Fibroblast of skin of right quadriceps (primary cell): ENCODE measurements at places on chromosomes 5 and 9.
A peak's percentile ranks its signal among the peaks of the same experiment; 100 is the strongest.

DNA sequence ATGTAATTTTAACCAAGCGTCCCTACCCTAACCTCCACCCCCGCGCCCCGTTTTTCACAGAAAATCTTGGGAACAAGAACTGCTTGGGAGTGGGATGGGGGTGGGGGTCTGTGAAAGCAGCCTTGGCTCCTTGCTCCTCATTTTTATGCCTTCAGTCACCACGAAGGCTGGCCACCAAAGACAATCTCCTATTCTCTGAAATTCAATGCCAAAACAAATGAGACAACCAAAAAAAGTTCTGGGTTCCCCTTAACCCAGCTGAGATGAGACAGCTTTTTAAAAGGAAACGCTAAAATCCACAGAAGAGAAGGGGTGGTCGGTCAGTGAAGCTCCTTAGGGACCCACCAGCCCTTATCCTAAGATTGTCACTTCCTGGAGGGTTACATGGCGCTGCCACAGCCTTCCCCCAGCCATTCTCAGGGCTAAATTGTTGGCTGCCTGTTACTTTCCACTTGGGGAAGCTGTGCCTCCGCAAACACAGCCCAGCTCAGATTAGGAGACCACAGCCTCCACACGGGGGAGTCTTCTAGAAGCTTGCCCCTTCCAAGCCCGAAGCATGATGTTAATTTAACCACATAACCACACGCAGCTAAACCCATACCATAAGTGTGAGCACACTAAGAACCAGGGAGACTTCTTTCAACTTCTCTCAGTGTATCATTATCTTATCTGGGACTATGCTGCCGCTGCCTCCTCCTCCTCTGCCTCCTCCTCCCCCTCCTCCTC is 136.3 kb downstream of the FOXD1 start:
- DNase-seq = peak; percentile 99

GRCh38 chr5:53877243-53877642 is 316.8 kb downstream of the NDUFS4 start:
- peak; percentile 66 for DNase-seq

DNA sequence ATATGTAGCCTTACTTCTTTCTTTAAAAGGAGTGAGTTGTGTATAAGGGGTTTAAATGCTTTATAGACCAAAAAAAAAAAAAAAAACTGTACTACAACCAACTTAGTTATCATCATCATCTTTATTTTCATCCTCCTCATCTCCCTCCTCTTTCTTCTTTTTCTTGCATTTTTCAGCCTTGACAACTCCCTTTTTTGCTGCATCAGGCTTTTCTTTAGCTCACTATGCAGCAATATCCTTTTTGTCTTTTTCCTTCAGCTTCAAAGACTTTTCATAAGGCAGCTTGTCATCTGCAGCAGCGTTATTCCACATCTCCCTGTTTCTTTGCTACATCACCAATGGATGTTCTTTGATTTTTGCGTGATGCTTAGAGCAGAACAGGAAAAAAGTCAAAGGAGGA is 526.0 kb downstream of the ZNF608 start:
- DNase-seq = no peak

DNA sequence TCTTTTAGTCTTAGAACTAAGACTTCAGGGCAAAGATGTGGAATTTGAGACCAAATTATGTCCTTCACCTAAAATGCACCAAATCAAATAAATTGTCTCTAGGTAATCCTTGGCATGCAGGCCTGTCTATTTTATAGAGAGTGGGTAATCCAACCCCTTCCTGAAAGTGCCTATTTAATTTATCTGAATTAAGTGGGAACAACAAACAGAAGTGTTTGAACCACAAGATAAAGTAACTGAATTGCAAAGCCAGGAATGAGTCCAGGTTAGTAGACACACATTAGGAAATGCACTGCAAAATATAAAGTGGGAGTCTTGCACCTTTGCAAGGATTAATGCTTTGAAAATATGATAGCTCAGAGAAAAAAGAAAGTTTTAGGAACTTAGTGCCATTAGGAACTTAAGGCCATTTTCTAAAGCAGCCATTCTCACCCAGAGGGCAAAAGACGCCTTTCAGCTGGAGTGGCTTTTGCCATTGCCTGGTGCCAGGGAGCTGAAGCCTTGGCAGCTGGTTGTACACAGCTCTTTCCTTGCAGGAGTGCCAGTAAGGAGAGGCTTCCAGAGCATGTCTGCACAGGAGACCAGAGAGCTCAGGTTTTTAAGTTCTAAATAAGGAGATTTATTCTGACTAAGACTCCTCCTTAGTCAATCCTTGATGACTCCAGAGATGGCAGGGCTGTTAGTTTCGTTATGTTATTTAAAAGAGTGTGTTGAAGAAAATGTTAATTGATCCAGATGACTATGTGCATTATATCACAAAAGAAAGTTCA is 151.7 kb upstream of the ELL2 start:
- DNase-seq = no peak

DNA sequence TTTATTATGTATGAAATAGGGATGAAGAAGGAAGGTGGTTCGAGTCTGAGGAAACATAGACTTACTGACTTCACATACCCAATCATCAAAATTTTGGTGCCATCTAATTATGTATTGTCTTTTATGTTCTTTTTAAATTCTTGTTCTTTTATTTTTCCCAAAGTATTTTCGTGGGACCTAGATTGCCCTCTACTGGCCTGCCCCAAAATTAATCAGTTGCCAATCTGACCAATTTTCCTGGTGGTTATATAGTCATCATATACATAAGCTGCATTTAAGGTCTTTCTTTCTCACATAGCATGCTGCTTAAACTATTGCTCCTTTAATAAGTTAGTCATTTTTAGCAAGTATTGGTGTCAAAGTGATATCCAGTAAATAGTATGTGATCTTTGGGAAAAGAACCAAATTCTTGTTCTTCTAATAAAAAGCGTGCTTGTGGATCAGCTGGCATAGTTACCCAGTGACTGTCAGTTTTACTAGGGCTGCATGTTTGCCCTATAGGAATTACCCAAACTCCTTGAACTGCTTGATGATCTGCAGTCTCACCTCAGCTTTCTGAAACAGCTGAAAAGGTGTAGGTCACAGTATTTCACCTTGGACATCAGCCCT is 223.5 kb downstream of the SH3GL2 start:
- no peak for DNase-seq

DNA sequence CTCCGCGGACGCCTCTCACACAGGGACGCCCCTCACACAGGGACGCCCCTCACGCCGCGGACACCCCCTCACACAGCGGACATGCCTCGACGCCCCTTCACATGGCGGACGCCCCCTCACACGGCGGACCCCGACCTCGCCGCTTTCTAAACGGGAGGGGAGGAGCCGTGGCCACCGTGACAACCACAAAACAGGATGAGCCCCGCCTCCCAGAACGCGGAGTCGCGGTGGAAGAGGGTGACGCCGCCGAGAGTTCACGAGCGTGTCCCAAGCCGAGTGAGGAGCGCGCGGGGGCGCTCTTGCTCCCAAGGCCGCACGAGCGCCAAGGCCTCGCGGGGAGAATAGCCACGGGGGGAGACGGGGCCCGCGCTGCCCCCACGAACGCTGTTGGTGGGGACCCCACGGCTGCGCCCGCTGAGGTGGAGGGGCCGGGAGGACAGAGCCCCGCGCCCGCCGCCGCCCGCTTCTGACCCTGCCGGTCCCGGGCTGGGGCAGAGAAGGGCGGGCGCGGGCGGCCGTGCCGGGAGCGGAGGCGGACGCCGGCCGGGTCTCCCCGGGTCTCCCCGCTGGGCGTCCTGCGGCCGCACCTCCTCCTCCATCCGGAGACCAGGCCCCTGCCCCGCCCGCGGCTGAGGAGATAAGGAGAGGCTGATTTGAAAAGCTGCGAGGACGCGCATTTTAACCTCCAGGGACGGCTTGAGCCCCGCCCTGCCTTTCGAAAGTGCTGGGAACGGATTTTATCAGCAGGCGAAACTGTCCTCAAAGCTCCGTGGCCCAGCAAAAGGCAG is 3.9 kb upstream of the NKD2 start:
- DNase-seq = peak; percentile 22

DNA sequence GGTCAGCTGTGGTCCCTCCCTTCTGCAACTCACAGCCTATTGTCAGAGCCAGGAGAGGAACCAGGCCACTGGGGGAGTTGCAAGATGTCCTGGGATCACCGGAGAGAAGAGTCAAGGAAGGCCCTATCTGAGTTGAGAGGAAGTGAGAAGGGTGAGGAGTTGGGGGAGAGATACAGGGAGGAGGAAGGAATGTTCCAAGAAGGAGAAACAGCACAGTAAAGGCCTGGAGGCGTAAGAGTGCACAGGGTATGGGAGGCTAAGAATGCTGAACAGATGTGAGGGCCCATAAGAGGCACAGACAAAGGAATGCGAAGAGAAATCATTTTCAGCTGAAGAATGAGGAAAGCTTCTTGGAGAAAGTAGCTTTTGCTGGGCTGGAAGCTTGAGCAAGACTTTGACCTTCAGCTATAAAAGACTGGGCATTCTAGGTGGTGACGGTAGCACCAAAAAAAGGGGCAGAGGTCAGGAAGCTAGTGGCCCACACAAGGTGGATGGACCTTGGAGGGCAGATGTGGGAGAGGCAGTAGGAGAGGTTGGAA is 21.6 kb upstream of the CSF1R start:
- peak; percentile 56 for DNase-seq

DNA sequence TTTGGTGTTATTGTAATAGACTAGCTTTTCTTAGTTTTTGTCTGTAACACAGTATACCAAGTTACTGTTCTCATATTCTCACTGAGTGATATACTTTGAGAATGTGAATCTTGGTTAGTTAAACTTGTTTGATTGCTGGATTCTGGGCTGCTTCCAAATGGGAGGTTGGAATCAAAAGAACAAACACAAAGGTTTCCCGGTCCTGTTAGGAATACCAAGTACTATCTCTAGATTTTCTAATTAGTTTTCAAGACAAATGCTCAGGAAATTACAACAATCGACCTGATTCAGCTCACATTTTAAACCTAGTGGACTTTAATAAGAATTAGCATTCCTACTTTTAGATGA is 244.3 kb downstream of the CSNK1G3 start:
- peak; percentile 9 for DNase-seq

GRCh38 chr5:42889311-42889933 is 77.7 kb upstream of the SELENOP start:
- DNase-seq = peak; percentile 65

DNA sequence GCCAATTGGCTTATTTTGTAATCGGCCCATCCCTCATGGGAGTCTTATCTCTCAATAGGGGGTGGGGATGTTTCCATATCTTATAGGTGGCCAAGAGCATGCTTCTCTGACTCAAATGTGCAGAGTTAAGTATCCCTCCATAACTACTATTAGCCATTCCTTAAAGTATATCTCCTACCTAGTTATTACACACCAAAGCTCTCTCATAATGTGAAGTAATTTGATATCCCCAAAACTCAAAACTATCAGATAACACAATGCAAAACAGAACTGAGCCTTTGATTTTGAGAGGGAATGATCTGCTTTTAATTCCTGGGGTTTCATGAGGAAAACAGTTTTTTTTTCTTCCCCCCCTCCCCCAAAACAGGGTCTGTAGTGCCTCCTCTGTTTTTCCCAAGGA is 28.4 kb downstream of the UNC13B start:
- no peak for DNase-seq

- DNase-seq = no peak
Observed at GRCh38 chr5:31898036-31898632, 259.2 kb downstream of the PDZD2 start.

- DNase-seq = no peak
Observed at GRCh38 chr5:176737746-176738636, 72.4 kb upstream of the UNC5A start.

- no peak for DNase-seq
Observed at GRCh38 chr9:69806627-69807026, 14.0 kb upstream of the CFAP95 start.

- DNase-seq = no peak
Observed at GRCh38 chr5:124658867-124659557, 87.4 kb downstream of the ZNF608 start.

DNA sequence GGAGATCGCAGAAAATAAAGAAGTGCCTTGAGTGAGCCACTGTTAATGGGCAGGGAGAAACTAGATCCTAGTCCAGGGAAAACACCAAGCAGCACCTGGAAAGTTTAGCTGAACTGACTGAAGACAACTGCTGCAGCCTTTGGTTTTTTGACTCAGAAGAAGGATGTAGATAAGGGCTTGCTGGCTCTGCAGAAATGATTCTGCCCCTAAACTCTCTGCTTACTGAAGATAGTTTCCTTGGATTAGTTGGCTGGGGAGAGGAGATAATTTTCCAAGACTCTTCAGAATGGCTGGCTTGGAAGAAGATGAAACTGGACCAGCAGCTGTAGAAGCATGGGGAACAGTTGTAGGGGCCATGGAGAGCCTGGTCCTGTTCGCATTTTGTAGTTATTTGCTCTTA is 471.8 kb downstream of the KDM4C start:
- no peak for DNase-seq

DNA sequence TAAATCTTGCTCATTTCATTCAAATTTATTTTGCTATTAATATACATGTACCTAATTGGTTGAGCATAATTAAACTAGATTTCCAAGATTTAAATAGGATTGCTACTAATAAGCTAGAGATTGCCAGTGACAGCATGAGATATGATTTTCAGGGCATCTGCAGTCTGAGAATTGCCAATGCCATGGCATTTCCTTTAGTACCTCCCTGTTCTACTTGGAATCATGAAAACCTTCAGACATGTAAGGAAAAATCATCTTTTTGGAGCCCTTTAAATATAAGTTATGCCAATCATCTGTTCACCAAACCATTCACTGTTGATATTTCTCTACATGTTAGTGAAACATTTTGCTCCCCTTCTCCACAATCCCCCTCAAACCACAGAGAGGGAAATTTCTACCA is 691.4 kb downstream of the DNAH5 start:
- no peak for DNase-seq

DNA sequence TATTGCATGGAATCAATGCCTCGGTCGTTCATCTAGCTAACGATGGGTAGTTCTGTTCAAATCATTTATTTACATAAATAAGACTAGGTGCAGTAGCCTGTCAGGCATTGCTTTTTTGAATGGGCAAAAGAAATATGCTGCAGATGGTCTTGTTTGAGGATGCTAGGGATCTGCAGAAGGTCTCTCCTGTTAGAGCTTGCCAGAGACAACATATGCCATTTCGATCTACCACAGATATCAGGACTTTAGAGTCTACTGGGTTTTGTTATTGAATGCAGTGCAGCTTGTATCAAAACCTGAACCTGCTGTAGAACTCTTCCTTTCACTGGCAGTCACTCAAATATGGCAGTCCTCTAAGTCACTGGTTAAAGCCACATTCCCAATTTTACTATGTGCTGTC is 381.1 kb upstream of the CDH10 start:
- no peak for DNase-seq

DNA sequence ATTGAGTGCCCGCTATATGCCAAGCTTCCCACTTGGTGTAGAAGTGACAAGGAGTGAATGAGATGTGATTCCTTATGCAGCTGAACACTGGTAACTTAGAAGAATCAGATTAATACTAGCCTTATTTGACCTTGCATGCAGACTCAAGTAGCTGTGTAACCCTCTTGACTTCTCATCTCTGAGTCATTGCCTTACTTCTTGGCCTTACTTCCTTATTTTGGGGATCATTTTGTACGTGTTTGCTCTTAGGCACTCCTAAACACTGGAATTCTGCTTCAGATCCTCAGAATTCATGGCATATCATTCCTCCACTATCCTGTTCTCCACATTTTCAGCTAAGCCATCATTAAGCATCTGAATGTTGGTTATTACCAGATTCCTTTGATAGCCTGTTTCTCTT is 948.9 kb upstream of the ARRDC3 start:
- DNase-seq = peak; percentile 20

- peak; percentile 43 for DNase-seq
Observed at GRCh38 chr5:64666078-64666477, 24.2 kb upstream of the SHISAL2B start.

- no peak for DNase-seq
Observed at GRCh38 chr5:139951983-139952382, 91.1 kb downstream of the NRG2 start.

- DNase-seq = peak; percentile 49
Observed at GRCh38 chr5:88761269-88761850, 121.6 kb downstream of the MEF2C start.
